Placental epithelial cell (primary cell): ENCODE measurements at places on chromosomes 6 and 20. TPM values are rescaled to one million over a fixed set of nuclear protein-coding genes. Genes with fewer than 3 reads are reported as not detected.

Gene PSORS1C2
- total RNA-seq: not detected in 2 replicates

Gene MYLK4
- 1.3 and 1.6 TPM in 2 replicates for total RNA-seq

Gene NKX2-2
- not detected in 2 replicates for total RNA-seq

Gene OLIG3
- not detected in 2 replicates for total RNA-seq

Gene SPATS1
- not detected in 2 replicates for total RNA-seq

Gene TBX18
- 62.0 and 72.0 TPM in 2 replicates for total RNA-seq

Gene TRIM15
- not detected in 2 replicates for total RNA-seq

Gene RIPPLY2
- not detected in 2 replicates for total RNA-seq

Gene MOCS1
- total RNA-seq: 0.33 and 0.39 TPM in 2 replicates

Gene GRM1
- under 0.01 TPM in 2 replicates for total RNA-seq

Gene CLIC5
- 1.2 and 1.5 TPM in 2 replicates for total RNA-seq

Gene HIVEP1
- total RNA-seq: 29.1 and 65.4 TPM in 2 replicates
